ENCODE measurements at places on chromosomes 7 and 10.

DNA sequence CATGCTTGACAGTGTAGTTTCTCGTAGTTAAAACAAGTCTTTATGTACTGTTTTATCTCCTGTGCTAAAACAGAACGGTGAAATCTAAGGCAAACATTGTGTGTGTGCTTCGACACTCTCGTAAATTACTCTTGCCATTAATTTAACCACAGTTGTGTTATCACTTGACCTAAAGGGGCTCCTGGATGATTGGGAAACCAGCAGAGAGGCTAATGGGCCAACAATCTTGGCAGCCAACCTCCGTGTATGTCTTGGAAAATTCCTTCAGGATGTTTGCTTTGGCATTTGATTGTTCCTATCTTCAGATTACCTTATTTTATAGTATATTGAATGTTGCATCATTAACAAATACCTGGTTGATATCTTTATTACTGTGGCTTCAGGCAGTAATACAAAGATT lies 409.5 kb downstream of the SDK1 start:
- DNase-seq = no peak

- no peak for DNase-seq
Measured at GRCh38 chr7:72035266-72035665, 376.9 kb downstream of the CALN1 start.

- DNase-seq = no peak
Measured at GRCh38 chr7:5143106-5143505, 46.9 kb upstream of the WIPI2 start.

DNA sequence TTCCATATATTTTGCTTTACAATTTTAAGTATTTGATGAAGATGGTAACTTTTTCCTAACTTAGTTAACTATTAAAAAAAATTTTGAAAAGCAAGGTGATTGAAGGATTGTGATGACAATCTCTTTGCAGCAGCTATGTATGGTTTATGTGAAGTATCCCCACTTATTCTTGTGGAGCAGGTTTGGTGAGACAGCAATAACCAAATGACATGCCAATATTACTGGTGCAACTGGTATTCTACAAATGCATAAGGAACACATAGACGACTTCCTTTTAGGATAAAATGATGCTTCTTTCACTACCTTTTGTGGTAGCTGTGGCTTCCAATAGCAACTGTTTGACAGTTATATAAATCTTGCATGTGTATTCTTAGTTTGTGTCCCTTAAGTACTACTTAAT lies 465.3 kb downstream of the PLXDC2 start:
- DNase-seq = no peak

GRCh38 chr10:91571671-91572070 lies 61.2 kb downstream of the PPP1R3C start:
- no peak for DNase-seq

DNA sequence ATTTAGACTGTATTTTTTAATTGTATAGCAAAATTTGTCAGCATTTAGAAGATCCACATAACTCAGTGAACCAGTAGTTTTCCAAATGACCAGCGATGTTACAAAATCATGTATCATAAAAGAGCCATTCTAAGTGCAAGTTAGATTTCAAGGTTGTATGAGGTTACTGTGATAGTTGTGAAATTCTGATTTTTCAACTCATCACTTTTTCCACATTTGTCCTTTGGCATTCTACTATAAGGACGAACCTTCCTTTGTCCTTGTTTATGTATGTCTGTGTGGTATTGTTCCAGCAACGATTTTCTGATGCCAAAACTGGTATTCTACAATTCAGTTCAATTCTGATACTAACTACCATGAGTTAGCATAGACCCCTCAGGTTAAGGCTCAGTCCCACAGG lies 64.2 kb downstream of the TAX1BP1 start:
- DNase-seq = no peak

GRCh38 chr10:72800000-72800740 lies 93.4 kb upstream of the OIT3 start:
- DNase-seq = peak; percentile 14

- DNase-seq = no peak
Measured at GRCh38 chr10:111556666-111557065, 479.8 kb downstream of the ADRA2A start.

DNA sequence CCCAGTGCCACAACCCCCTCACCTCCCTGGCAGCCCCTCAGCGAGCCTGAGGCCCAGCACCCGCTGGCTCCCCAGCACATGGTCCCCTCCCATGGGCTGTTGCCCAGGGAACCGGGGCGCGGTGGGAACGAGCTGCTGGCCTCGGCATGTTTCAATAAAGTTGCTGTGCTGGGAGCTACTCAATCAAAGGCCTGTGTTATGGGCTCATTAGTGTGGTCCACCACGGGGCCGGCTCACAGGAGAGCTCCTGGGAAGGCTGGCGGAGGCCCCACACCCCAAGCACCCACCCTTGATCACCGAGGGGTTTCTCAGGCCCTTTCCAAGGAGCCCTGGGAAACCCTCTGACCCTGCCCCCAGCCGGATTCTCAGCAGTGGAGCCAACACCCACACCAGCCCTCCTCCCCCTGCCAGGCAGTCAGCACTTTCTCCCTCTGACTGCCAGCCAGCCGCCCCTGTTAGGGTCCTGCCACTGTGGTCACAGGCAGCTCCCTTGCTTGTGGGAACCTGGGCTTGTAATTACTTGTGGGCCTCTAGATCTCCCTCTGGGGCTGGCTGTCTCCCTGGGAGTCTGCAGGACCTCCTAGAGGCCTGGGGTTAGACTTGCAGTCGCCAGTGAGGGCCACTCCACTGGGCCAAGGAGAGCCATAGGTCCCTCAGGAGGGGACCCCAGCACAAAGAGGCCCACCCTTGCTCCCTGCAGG lies 24.8 kb upstream of the TRIM8 start:
- DNase-seq = no peak

DNA sequence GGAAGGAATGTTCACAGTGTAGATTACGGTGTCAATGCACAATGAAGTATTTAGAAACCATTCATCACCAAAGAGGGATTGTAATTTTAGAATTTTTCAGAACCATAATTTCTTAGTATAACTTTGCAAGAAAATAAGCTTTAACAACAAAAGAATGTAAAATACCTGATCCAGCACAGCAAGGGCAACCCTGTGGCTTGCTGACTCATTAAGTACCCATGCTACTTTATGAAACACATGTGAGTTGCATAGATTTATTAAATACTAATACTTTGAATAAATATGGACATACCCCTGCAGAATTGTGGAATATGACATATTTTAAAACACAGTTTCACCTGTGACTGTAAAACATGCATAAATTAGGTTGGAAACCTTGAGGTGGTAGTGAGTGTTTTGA lies 281.3 kb downstream of the ZNF248 start:
- DNase-seq = no peak

GRCh38 chr7:41131956-41132355 lies 570.9 kb downstream of the INHBA start:
- DNase-seq = no peak

DNA sequence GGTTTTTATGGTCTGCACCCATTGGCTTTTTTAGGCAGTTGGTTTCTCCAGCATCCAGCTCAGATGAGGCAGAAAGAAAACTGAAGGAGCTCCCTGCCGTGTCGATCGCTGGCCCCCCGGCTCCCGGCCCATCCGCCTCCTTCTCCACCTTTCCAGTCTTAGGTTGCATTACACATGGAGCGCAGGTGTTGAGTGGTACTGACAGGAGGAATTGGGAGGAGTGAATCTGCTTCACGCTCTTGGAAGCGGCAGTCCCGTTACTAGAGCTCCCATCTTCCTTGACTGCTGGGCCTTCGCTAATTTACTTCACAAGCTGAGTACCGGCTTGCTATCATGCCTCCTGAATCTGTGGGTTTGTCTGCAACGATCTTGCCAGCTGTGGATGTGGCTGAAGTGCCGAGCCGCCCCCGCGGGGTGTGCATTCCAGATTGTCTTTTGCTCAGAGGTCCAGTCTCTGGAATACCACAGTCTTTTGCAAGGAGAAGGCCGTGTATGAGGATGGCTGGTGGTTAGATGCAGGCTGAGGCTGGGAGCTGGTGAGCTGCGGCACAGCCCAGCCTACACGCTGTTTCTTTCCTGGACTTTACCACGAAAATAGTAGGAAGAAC lies 17.1 kb downstream of the IQCE start:
- DNase-seq = no peak

DNA sequence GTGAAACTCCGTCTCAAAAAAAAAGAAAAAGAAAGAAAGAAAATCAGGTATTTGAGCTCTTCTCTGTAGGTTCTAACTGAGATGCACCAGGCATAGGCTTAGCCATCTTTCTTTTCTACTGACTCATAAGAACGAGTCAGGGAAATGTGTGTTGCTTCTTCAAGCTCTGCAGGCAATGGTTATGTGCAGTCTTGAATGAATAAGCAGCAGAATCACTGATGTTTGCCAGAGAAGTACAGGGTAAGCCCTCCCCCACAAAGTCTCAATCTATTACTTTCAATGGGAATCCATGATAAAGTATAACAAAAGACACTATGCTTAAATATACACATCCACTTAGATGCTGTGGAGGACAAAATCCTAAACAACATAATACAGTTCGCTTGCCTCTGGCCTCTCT lies 239.2 kb downstream of the PARD3 start:
- DNase-seq = no peak

GRCh38 chr10:13950543-13950939 lies 363.8 kb downstream of the PRPF18 start:
- DNase-seq = no peak

- DNase-seq = no peak
Measured at GRCh38 chr7:16669581-16669980, 23.6 kb downstream of the BZW2 start.

DNA sequence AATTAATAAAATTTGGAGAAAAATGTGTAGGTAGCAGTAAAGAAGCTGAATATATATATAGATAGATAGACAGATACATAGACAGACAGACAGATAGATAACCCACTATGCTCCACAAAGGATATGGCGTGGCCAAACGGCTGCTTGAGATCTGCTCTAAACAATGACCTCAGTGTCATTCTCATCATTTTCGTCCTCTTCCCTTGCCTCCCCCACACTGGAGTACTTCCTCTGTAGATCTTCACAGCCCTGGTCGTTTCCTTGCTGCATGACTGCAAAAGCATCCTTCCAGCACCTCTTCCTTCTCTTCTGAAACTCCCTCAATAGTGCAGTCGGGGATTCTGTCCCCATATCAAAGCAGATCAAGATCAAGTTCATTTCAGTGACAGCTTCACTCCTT lies 35.6 kb upstream of the ATP6V0A4 start:
- no peak for DNase-seq

DNA sequence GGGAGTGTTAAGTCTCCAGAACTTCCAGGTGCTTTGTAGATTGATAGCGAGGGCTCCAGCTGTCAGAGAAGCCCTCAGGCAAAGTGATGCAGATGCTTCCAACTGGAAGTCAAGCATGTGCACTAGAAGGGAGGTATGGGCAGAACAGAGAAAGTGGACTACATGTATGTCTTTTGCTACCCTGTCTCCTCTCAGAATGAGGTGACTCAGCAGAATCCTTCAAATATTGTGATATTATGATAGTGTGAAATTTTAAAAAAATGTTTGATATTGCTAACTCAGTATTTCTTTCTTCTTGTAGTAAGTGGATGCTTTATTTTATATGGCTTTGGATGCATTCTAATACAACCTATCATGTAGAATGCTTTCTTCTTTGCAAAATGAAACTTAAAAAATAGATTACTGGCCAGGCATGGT lies 138.9 kb upstream of the SVIL start:
- no peak for DNase-seq

DNA sequence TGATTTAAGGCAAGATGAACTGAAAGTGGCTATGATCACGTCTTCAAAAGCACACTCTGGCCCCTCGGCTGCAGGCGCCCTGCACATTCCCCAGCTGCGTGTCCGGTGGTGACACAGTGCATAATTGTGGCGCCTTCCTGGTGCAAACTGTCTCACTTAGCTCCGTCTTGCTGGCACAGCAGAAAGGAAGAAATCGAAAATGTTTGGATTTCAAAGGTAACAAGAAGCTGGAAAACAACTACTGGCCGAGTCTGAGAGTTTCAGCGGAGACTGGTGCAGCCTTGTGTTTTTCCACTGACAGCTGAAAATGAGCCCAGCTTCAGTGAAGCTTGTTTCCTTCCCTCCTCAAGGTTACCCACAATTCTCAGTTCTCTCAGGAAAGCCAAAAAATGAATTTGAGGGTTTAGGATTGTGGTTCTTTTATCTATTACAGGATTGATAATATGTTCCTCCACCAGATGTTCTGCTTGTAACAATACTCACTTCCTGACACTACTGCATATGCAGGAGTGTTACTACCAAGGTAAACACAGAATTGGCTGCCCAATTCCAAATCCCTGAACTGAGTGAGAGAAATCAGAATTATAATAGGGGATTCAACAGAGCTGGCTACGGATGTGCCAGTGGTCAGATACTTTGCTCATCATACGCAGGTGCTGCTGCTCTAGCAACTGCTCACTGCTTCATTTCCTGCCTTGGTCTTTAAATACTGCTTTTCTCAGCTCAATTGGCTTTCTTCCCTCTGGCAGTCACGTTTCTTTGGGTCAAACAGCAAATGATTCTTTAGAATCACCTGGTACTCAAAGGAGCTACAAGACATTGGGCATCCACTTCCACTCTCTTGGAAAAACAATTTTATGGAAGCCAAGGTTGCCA lies 63.7 kb downstream of the TRUB1 start:
- no peak for DNase-seq

- DNase-seq = no peak
Measured at GRCh38 chr7:158030566-158030965, 557.1 kb downstream of the PTPRN2 start.

GRCh38 chr7:108142180-108142579 lies 12.0 kb upstream of the LAMB4 start:
- DNase-seq = no peak

DNA sequence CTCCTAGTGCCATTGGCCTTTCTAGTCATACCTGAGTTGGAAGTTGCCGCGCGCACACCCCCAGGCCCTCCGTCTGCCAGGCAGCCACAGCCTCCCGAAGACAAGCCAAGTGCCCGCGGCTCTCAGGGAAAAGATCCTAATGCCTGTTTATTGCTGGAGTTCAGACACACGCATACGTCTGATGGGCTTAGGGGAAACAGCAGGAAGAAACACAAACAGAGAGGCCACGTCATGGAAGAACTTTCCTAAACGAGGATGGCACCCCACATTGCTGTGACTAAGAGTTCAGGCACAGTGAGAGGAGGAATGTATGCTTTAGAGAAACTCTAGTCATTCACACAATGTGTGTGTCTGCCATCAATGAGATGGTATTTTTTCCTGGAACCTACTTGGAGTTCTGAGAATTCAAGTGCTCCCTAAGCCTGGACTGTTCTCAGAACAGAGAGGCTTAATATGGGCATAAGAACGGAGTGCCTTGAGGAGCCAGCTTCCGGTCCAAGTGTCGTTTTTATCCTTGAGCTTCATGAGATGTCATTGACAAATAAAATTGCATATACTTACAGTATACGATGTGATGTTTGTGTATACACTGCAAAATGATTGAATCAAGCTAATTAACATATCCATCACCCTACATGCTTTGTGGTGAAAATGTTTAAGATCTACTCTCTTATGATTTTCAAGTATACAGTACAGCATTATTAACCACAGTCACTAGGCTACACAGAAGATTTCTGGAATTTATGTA lies 11.6 kb upstream of the RBP3 start:
- no peak for DNase-seq

DNA sequence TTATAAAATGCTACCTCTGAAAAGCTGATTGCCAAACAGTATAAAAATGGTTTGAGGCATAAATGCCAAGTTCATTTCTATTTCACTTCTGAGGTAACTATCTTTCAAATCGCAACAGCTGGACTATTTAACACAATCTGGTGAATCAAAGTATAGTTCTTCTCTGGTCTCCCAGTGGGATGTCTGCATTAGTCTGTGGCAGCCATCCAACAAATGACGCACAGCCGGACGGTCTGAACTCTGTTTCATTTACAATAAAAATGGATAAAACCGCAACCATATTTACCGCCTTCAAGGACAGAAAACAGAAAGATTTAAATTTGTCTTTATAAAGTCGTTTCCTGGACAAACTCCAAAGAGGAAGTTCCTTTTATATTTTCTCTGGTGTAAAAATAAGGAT lies 41.9 kb downstream of the ENO4 start:
- DNase-seq = peak; percentile 75
